ENCODE measurements at places on chromosomes 11 and 22.

DNA sequence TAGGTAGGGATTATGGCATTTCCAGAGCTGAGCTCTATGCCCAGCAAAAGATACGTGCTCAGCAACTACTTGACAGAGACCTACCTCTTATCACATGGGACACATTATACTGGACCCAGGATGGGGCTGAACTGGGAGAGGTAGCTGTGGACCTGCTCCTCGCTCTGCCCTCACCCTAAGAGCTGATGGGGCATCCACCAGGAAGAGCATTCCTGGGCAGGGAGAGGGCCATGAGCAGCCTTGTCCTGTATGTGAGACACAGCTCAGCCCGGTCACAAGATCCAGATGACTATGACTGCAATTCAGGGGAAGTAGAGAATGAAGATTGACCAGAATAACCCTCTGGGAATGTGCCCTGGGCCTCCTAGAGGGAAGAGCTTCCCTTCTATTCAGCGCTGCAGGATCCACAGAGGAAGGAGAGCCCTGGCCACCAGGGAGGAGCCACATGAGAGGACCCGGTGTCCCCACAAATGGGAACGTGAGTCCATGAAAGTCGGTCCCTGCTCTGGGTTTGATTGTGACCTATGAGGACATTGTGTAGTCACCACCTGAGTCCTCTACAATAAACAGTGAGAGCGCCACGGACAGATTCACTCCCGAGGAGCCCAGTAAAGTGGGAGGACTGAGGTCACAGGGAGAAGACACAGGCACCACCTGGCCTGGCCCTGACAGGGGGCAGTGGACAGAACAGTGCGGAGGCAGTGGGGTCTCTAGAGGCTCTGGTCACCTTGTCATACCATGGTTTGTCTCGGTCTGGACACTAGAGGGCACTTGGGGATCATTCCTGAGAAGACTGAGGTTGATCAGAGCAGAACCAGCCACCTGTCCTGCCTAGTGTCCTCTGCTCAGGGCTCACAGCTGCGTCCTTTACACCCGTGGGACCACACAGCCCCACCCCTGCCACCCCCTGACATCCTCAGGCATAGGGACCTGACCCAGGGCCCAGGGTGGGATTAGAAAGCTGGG, 99.5 kb downstream of the ZNF280B start:
- DNase-seq, result no peak

DNA sequence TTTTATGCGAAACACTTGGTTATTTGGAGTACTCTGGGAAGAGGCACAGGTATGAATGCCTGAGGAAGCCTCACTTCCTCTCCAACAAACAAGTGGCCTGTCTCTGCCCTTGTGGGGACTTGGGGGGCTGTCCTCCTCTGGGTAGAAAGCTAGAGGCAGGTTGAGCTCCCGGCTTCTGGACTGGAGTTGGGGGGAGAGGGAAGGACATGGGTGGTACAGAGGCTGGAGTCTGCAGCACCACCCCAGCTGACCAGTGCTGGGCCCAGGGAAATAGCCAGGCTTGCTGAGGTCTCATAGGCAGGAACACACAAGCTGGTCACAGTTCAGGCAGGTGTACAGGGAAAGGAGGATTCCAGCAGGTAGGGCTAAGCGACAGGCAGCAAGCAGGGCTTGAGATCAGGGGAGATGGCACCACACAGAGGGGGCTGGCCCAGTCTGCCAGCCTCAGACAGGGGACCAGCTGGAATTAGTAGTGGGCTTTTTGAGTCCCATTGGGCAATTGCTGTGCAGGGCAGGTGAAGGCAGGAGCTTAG, 135.3 kb upstream of the TEAD1 start:
- DNase-seq, result no peak

DNA sequence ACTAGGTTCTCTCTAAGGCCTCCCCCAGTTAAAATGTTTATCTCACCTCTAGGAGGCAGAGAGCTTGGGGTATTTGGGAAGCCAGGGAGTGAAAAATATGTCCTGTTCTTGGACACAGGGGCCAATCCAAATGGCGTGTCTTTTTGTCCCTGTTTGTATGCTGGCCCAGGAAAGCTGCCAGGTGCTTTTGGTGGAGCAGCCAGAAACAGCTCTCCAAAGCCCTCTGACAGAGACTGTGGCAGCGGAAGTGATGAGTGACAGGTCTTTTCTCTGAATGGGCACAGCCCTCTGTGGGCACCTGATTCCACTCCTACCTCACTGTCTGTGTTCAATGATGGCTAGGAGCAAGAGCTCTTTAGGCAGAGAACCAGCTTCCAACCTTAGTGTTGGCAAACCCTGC, 106.4 kb upstream of the KIRREL3 start:
- no peak for DNase-seq

DNA sequence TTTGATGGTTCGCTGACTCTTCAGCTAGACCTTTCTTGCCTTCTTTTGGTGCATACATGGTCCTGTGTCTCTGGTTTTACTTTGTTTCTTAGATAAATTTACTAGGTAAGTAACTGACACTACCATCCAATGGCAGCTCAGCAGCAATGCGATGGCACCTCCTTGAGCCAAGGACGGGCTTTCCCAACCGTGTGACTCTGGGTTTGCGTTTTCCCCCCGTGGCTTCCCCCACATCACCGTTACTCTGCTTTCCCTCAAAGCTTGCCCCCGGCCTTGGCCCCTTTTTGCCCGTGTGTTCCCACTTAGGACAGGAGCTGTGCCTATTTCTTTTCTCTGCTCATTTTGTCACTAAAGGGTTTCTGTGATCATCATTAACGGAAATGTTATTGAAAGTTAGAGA, 41.5 kb downstream of the TBC1D22A start:
- no peak for DNase-seq

DNA sequence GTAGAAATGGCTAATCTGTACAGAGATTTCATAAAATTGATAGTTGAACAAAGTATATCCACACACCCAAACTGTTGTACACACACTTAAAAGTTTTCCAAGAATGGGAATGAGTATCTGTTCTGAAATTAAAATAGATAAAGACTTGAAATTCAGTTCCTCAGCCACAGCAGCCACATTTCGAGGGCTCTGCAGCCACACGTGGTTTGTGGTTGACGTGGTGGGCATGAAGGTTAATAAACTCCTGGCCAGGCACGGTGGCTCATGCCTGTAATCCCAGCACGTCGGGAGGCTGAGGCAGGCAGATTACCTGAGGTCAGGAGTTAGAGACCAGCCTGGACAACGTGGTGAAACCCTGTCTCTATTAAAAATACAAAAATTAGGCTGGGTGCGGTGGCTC, 24.0 kb downstream of the TPST2 start:
- no peak for DNase-seq

DNA sequence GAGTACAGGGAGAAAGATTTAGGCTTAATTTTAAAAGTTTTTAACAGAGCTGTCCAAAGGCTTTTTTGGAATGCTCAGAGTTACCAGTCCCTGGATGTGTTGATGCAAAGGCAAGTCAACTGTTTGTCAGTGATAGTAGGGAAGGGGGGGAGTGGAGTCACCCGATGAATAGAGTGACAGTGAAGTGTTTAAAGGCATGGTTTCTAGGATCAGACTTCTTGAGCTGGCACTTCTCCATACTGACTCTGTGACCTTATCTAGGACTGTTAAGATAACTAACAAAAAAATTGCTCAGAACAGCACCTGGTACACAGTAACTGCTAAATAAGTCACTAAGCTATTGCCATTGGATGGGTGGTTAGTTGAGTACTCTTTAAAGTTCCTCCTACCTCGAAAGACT, 11.3 kb upstream of the RAG2 start:
- DNase-seq, result no peak

DNA sequence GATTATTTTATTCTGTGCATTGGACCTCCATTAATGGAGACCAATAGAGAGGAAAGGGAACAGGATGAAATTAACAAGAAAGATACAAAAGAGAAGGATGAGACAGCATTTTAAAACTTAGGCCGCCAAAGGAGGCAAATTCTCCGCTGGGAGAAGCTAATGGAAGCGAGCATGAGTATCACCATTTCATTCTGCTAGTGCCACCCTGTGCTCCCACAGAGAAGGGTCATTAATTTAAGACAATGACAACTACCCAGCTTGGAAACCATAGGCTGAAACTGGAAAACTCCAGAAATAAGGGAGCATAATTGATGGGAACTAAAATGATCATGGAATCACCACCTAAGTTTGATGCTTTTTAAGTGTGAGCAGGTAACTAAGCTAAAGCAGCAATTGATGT, 69.2 kb downstream of the SLC36A4 start:
- no peak for DNase-seq

GRCh38 chr11:117610045-117610444, 187.0 kb downstream of the DSCAML1 start:
- DNase-seq, result no peak

DNA sequence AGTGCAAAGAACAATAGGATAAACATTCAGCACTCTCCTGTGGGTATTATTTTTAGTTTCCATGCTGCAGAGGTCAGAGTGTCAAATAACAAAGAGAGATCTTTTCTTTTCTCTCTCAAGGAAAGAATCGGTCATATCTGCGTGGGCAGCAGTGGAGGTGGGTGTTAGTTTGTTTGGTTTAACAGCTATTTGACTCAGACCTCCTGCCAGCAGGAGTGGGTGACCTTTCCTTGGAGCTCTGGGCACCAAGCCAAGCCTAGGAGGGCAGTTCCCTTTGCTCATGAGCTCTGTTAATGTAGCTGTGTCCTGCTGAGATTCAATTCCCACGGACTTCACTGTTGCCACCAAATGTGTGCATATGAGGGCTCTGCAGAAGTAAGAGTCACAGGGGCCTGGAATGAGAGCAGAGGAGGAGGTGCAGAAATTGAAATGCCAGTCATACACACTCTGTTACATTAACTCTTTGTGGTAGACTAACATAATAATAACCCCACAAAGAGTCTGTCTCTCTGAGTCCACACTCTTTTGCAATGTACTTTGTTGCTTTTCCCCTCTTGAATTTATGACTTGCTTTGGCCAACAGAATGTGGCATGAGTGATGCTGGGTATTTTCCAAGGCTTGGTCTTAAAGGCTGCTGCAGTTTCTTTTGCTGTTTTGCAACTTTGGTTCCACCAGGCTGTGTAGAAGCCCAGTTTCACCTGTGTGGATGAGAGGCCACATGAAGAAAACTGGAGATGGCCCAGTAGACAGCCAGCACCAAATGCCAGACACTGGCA, 76.0 kb upstream of the GRK3 start:
- peak; percentile 63 for DNase-seq

All from T1000 (cell line).